Right atrium auricular region (tissue), 2 donors: ENCODE measurements at places on chromosomes 2 and 18.
A peak's percentile ranks its signal among the peaks of the same experiment; 100 is the strongest.

- no peak for DNase-seq
- H3K27ac ChIP-seq = peak overlapping the region; percentile 82
- H3K27me3 ChIP-seq = no peaks in the 10 kb centered on the region
- H3K4me1 ChIP-seq = peaks cover 19% of the 10 kb centered on the region
- peaks cover 5% of the 10 kb centered on the region for H3K36me3 ChIP-seq
These were observed 25.8 kb upstream of the TMEM182 start for GRCh38 chr2:102736110-102736409.

DNA sequence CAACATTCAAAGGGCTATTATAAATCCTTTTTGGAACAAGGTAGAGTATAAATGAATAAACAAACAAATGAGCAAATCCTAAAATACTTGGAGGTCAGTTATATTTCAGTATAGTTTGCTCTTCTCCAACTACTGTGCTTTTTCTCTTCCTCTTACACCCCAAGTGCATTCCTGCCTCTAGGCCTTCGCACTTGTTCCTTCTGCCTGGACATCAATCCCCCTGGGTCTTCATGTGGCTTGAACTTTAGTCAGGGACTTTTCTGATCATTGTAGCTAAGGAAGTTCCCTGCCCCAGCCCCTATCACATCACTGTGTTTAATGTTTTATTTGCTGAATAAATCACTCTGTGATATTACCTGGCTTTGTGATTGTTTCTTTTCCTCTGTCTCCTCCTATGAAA is 418.2 kb upstream of the HNRNPA3 start:
- no peak overlapping the region for H3K27ac ChIP-seq
- DNase-seq = no peak
- no peaks in the 10 kb centered on the region for H3K27me3 ChIP-seq
- H3K36me3 ChIP-seq = no peaks in the 10 kb centered on the region
- H3K4me3 ChIP-seq = no peak overlapping the region

GRCh38 chr18:45303026-45303425 is 312.2 kb upstream of the SLC14A2 start:
- H3K4me1 ChIP-seq = no peaks in the 10 kb centered on the region
- no peaks in the 10 kb centered on the region for H3K36me3 ChIP-seq
- no peak overlapping the region for H3K27ac ChIP-seq
- H3K4me3 ChIP-seq = no peak overlapping the region
- H3K27me3 ChIP-seq = no peaks in the 10 kb centered on the region

- H3K27me3 ChIP-seq = no peaks in the 10 kb centered on the region
- DNase-seq = no peak
- no peaks in the 10 kb centered on the region for H3K4me1 ChIP-seq
These were observed 228.4 kb upstream of the COPS8 start for GRCh38 chr2:236857246-236857645.
